Prostate gland (tissue), 2 donors: ENCODE measurements at places on chromosomes 7 and 10. TPM values are rescaled to one million over a fixed set of nuclear protein-coding genes. Genes with fewer than 3 reads are reported as not detected.

DNA sequence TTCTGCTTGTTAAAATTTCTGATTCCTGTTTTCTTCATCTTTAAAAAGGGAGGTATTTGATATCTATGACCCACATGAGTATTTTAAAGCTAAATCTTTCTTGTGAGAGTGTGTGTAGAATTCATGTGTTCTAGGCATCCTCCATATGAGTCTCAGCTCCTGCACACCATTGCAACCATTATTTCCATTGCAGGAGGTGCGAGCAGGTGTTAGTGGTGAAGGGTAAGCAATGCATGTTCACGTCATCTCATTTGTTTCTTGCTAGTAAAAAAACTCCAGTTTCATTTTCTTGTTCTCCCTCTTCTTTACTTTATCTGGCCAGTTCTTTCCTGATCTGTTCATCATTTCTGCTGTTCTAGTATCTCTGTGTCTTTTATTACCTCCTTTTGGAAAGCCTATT is 100.5 kb downstream of the ADRA2A start:
- DNase-seq = no peak
- no peak overlapping the region for H3K4me3 ChIP-seq
- no peaks in the 10 kb centered on the region for H3K27me3 ChIP-seq

DNA sequence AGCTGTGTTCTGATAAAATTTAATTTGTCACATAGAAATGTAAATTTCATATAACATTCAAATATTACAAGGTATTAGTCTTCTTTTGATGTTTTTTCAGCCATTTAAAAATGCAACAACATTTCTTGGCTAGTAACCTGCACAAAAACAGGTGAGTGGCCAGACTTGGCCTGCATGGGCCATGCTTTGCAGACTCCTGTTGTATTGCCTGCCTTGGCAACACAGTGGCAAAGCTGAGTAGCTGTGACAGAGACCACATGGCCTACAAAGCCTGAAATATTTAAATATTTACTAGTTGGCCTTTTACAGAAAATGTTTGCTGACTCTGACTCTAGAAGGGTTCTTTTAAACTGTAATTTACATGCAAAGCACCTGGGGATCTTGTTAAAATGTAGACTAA is 13.5 kb upstream of the TBX20 start:
- no peak for DNase-seq
- no peak overlapping the region for H3K4me3 ChIP-seq
- H3K27me3 ChIP-seq = peaks cover 4% of the 10 kb centered on the region

CCDC186 gene
- 40.4 TPM for total RNA-seq

GRCh38 chr10:11849277-11849676 is 26.1 kb downstream of the PROSER2 start:
- DNase-seq = no peak
- no peaks in the 10 kb centered on the region for H3K4me1 ChIP-seq
- H3K27ac ChIP-seq = no peak overlapping the region
- H3K27me3 ChIP-seq = no peaks in the 10 kb centered on the region
- H3K36me3 ChIP-seq = no peaks in the 10 kb centered on the region
- H3K4me3 ChIP-seq = no peak overlapping the region

DNA sequence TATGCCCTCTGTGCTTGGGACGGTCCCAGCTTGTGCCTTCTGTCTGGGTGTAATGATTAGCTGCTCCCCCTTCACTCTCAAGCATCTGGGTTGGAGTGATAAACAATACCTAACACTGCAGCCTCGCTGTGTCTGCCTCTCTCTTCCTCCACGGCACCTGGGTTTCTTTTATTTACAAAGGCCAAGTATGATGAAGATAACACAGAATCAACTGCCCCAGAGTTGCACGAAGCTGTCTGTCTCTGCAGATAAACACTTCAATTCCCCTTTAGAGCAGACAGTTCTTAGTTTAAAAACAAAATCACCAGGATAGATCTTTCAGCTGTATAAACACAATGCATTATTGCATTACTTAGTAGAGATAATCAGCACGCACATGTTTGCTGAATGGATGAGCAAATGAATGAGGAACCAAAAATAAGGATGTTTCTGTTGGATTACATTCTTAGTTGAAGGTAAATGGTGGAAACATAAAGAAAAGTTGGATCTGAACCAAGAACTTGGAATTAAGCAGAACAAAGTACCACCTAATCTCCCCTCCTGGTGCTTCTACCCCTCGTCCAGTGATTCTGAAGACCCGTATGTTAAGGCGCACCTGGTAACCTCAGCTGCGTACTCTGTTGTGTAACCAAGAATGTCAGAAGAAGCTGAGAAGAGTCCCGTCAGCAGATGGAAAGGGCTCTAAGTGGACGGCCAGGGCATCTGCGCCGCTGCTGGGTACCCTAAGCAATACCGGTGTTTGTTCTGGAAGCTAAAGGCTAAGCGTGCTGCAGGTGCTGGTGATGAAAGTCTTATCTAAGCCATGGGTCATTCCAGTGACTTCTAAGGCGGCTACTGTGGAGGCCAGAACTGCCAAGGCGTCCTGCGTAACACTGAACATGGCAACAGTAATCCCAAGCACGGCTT is 26.6 kb downstream of the INSIG1 start:
- no peaks in the 10 kb centered on the region for H3K27me3 ChIP-seq
- H3K4me1 ChIP-seq = no peaks in the 10 kb centered on the region
- no peak overlapping the region for H3K27ac ChIP-seq
- H3K36me3 ChIP-seq = no peaks in the 10 kb centered on the region

LOXL4 gene
- total RNA-seq = 7.4 TPM

- no peak for DNase-seq
- H3K4me3 ChIP-seq = no peak overlapping the region
- no peaks in the 10 kb centered on the region for H3K4me1 ChIP-seq
- no peaks in the 10 kb centered on the region for H3K27me3 ChIP-seq
These were observed 54.5 kb downstream of the WDFY4 start for GRCh38 chr10:48739170-48739569.

SLC26A5 gene
- total RNA-seq = 1.5 TPM

DNA sequence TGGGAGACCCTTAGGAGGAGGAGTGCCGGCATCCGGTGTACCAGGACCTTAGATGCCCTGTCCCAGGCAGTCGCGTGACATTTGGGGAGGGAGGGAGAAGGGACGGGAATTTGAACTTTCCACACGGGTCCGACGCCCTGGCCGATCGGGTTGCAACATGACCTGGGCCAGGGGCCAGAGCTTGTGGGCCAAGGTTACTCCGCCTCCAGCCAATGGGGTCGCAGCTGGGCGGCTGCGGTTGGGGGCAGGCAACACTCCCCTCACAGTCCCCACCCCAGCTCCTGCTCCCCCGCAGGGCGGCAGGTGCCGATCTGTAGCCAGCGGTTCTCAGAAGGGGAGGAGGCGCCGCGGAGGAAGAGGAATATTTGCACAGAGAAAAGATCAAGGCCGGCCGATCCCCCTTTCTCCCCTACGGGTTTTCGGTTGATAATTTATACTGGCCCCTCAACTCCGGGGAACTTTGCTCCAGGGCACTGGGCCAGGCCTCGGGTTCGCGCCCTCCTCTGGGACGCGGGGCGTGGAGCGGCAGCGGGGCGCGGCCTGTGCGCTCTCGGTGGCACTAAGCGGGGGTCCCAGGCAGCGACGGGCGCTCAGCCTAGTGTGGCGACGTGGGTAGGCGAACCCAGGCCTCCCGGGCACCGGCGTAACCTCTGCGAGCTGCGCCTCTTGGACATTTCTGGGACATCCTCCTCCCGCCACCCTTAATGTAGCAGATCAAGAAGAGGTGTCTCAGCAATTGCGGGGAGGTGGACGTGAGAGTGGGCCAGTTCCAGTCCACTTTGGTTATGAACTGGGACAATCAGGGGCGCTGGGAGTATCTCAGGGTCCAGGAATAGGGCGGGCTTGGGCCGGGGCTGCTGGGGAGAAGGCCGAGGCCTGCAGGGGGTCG is 1.2 kb downstream of the MLXIPL start:
- no peaks in the 10 kb centered on the region for H3K4me1 ChIP-seq
- no peaks in the 10 kb centered on the region for H3K27me3 ChIP-seq
- no peak for DNase-seq
- no peak overlapping the region for H3K27ac ChIP-seq
- no peaks in the 10 kb centered on the region for H3K36me3 ChIP-seq
- H3K4me3 ChIP-seq = peak overlapping the region; percentile 46

DNA sequence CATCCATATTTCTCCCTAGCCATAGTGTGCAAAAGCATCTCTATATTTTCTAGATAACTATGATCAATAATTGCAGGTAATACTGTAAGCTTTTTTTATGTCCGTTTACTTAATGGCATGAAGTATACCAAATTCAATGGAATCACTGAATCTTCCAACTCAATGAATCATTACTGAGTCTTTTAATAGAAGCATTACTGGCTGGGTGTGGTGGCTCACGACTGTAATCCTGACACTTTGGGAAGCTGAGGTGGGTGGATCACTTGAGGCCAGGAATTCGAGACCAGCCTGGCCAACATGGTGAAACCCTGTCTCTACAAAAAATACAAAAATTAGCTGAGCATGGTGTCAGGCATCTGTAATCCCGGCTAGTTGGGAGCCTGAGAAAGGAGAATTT is 372.5 kb downstream of the BMPER start:
- no peaks in the 10 kb centered on the region for H3K4me1 ChIP-seq
- no peak overlapping the region for H3K4me3 ChIP-seq
- DNase-seq = no peak
- H3K27ac ChIP-seq = no peak overlapping the region
- no peaks in the 10 kb centered on the region for H3K27me3 ChIP-seq

- no peak overlapping the region for H3K27ac ChIP-seq
- no peaks in the 10 kb centered on the region for H3K4me1 ChIP-seq
- H3K27me3 ChIP-seq = peaks cover 7% of the 10 kb centered on the region
- H3K4me3 ChIP-seq = no peak overlapping the region
These were observed 73.3 kb upstream of the MYL10 start for GRCh38 chr7:101702362-101702850.

DNA sequence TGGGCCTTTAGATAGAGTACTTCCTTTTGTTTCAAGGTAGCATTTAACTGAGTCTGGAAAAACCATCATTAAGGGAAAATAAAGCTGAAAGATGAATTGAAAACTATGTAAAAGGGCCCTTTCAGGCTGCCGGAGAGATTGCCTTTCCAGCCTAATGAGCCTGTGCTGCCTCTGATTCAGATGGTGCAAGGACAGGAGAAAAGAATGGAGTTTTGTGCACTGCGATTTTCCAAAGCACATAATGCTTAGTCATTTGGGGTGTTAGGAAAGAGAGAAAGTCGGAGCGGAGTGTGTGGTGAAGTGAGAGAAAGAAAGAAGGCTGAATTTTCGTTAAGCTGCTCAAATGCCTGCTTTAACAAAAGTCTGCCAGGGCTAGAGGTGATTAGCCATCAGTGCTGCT is 259.7 kb downstream of the PAXIP1 start:
- no peak overlapping the region for H3K27ac ChIP-seq
- no peak for DNase-seq

GRCh38 chr10:70354556-70354955 is 27.9 kb downstream of the LRRC20 start:
- H3K4me1 ChIP-seq = no peaks in the 10 kb centered on the region
- H3K36me3 ChIP-seq = no peaks in the 10 kb centered on the region
- DNase-seq = no peak
- no peaks in the 10 kb centered on the region for H3K27me3 ChIP-seq
- no peak overlapping the region for H3K27ac ChIP-seq

DNA sequence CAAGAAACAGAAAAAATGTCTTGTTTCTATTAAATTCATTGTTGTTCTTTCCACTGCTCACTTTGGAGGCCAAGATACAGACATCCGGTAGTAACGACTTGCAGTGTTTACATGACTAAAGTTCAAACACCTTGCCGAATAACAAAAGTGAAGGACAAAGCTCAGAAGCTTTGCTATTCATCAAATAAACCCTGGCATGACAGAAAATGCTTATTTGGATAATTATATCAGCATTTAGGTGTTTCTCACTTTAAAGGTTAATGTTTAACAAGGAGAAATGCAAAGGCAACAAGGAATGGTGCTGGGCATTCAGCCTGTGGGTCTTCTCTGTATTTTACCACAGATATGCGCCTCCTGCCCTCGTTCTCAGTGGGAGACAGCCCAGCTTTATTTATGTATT is 5.4 kb upstream of the PTF1A start:
- DNase-seq = no peak
- H3K4me1 ChIP-seq = no peaks in the 10 kb centered on the region
- H3K27me3 ChIP-seq = peaks cover 14% of the 10 kb centered on the region
- H3K27ac ChIP-seq = no peak overlapping the region
- H3K4me3 ChIP-seq = no peak overlapping the region

- no peak for DNase-seq
- no peak overlapping the region for H3K4me3 ChIP-seq
- no peak overlapping the region for H3K27ac ChIP-seq
- no peaks in the 10 kb centered on the region for H3K4me1 ChIP-seq
- no peaks in the 10 kb centered on the region for H3K36me3 ChIP-seq
These were observed 21.7 kb upstream of the NKX6-2 start for GRCh38 chr10:132807621-132808049.

UCMA gene
- not detected for total RNA-seq

GIMAP4 gene
- total RNA-seq = 11.0 TPM
